ENCODE measurements at places on chromosomes 6 and 20.
A peak's percentile ranks its signal among the peaks of the same experiment; 100 is the strongest.

DNA sequence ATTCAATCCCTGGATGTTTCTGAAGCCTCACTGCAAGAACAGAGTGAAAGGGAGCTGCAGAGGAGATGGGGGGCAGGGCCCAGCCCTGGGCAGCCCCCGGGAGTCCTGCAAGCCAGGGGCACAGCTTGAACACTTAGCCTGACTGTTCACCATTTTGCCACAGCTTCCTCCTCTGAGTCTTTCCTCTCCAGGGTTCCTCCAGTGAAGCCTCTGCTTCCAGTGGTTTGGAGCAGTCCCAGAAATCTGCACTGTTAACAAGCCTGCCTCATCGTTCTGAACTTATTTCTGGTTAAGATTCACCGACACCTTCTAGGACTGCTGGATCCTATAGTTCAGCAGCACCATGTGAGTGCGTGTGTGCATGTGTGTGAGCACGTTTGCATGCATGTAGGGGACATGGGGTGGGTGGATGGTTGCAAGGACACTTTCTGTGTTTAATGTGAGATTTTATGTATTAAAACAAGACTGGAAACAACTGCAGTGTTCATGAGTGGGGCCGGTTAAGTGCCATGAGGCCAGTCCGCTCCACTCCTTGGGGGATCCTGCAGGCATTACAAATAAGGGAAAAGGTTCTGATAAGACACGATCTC is 24.6 kb downstream of the CEBPB start:
- DNase-seq = no peak

DNA sequence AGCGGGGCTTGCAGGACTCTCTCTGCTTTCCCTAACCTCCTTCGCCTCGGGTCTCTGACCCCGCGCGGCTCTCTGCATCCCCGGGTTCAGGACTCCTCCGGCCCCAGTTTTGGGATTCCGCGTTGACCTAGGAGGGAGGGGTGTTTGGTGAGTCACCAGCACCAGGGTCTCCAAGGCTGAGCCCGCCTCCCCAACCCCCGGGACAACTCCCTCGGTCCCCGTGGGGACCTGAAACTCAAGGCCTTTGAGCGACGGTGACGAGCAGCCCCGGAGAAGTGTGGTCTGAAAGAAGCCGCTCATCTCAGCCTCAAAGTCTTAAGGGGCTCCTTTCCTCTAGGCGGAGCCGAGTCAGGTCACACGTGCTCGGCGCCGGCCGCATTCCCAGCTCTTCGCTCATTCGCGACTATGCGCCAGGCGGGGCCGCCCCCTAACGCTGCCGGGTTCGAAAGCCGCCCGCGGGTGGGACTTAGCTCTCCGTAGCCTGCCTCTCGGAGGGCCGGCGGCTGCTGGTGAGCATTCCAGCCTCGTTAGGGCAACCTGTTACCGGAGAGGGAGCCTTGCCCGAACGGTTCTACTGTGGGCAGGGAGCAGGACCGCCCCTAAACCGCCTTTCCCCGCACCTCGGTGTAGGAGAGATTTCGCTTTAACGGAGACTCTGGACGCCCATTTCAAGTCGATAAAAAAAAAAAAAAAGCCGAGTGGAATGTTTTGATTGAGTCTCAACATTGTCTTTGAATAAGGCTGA is 3.0 kb upstream of the PRDM13 start:
- DNase-seq = no peak

DNA sequence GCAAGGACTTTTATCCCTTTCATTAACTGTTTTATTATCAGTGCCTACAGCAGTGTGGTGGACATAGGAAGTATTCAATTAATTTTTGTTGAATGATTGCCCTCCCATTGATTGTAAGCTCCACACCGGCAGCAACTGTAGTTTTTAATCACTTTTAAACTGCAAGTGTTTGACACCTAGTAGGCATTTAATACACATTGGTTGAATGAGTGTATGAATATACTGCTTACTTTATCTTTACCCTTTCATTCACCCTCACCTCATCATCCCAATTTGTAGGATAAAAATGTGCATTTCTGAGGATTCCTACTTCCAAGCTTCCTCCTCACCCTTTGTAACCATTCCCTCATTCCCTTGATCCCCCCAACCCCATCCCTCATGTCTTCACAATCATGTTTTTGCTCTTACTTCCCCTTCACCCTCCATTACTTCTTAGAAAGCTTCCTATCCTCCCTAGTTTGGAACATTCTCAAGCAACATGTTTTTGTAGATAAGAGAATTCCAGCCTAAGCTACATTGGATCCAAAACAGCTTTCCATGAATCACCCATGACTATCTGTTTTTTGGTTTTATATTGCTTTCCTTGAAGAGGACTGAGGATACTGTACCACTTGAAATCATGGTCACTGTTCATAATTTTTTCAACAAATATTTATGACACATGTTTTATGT is 955 bp upstream of the SLC26A8 start:
- DNase-seq = no peak

GRCh38 chr6:105072798-105073199 is 107.0 kb downstream of the POPDC3 start:
- DNase-seq = no peak

DNA sequence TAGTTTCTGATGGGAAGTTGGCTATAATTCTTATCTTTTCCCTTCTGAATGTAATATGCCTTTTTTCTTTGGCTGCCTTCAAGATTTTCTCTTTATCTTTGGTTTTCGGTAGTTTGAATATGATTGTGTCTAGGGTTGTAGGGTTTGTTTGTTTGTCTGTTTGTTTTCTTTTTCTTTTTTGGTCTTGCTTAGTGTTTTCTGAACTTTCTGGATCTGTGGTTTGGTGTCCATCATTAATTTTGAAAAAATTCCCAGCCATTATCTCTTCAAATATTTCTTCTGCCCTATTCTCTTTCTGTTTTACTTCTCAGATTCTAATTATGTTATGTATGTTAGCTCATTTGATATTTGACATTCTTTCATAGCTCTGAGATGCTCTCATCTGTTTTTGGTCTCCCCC is 79.4 kb downstream of the CHMP4B start:
- no peak for DNase-seq

GRCh38 chr6:53014063-53014462 is 19.0 kb upstream of the GSTA4 start:
- DNase-seq = no peak

GRCh38 chr20:45445805-45446562 is 23.6 kb upstream of the WFDC2 start:
- no peak for DNase-seq

GRCh38 chr6:6920114-6920986 is 187.4 kb upstream of the RREB1 start:
- no peak for DNase-seq

DNA sequence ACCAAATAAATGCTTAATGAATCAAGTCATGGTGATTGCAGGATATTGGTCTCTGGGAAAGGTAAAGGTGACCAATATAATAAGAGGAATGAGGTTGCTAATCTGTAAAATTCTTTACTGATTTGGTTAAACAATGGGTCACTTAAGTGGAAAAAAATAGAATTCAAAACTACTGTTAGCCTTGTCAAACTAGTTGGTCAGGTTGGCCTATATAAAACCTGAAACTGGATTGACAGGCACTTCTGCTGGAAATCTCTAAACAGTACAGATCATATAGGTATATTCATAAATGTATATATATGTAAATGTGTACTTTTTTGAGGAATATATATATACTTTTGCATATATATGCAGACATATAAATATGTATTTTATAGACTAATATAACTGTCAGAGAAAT is 19.7 kb downstream of the PLCB4 start:
- DNase-seq = no peak

DNA sequence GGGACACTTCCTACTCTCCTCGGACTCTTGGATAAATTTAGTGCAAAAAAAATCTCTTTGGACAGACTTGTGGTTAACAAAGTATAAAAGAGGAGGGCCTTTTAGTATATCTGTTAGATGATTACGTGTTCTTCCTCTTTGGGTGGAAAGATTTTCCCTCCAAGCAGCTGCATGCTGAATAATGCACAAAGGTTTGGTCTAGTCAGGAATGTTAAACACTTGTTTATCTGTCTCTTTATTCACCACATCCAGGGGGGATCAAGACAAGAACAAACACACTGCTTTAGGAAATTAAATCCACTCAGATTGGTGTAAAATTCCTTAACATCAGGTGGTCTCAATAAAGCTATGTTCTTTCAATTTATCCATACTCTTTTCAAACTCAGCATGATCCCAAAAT is 260.9 kb upstream of the CHD6 start:
- no peak for DNase-seq

GRCh38 chr6:125826695-125827463 is 36.1 kb downstream of the NCOA7 start:
- no peak for DNase-seq

DNA sequence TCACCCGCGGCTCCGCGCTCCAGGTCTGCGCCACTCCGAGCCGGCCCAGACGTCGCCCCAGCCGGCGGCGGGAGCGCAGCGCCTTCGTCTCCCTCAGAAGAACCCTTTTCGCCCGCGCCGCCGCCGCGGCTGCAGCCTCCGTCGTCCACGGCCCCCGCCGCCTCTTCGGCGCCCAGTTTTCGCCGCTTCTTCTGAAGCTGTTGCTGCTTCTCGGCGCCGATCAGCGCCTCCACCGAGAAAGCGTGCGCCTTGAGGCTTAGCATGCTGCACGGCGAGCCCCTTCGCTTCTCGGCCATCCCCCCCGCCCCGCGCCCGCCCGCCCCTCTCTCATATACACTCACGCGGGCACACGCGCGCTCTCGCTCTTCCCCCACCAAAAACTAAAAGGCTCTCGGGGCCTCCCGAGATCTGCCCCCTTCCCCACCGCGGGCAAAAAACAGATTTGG is 489 bp downstream of the TBX18 start:
- DNase-seq = no peak

GRCh38 chr20:47319517-47320252 is 36.8 kb downstream of the ZMYND8 start:
- DNase-seq = peak; percentile 83

Data from DMS79 (cell line).